ENCODE measurements at places on chromosomes 2 and 18. TPM values are rescaled to one million over a fixed set of nuclear protein-coding genes. Genes with fewer than 3 reads are reported as not detected.

Gene RIT2
- polyA plus RNA-seq, result not detected

- DNase-seq, result no peak
Measured at GRCh38 chr2:112189001-112189556, 50.9 kb downstream of the FBLN7 start.

DNA sequence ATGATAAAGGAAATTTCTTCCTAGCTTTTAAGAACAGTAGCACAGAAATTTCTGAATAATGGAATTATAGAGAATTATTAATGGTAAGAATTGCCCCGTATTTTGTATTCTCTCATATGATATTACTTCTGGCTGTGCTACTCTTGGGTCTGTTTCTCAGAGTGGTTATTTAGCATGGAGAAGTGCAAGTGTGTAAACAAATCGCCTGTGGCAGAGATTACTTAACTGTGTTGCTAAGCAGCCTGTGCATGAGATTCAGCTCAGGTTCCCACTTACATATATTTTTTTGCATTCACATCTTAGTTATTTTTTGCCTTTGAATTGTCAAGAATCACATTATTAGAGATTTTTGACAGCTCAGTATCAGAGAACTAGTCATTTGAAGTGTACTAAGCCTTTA is 80.1 kb upstream of the NFATC1 start:
- no peak for DNase-seq

GRCh38 chr18:58559427-58560186 is 69.3 kb downstream of the ALPK2 start:
- no peak for DNase-seq

DNA sequence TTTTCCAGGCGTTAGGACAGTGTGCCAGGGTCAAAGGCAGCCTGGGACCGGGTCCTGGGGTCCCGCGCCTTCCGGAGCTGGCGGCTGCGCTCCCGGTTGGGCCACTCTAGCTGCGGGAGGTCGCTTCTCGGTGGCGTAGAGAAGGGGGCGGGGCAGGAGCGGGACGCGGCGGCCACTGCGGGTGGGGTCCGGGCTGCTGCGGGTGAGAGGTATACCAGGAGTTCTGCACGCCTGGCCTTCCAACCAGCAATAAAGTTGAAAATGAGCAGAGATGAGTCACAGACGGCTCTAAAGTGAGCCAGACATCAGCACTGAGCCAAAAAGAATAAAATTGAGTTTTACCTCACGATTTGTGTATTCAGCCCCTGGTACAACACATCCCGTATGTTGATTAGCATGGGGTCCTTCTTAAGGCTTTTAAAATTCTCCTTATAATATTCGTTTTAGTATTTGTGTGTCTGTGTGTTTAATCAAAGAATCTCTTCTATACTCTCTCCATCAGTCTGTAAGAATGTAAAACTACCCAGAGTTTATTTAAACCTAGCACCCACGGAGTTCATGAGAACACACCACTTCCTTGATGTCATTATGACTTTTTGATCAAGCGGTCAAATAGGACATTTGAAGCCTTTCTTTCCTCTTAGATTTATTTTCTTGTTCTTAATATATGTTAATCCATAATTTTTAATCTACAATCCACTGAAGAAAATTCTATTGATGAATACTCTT is at the start of gene C1GALT1C1L:
TSS of gene C1GALT1C1L (minus strand) at position 108 of the 729 bp plus-strand sequence. CDS start at position 1, 107 bp downstream.
- peak; percentile 17 for DNase-seq

Gene SERPINB2
- polyA plus RNA-seq, result 0.18 TPM

DNA sequence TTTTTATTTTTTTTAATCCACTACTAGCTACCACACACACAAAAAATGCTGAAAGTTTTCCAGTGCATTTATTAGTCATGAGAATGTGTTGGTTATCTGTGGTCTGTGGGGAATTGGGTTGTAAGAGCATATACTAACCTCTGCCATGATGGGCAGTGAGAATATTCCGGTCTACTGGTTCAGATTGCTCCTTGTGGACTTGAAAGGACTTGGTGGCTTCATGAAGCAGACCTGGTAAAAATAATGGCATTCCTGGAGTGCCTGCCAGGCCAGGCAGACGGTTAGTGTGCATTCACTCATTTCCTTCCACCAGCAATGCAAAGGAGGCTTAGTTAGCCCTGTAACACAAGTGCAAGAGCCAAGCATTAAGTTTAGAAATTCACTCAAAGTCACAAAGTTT is 150.8 kb downstream of the THSD7B start:
- DNase-seq, result no peak

Gene GCG
- polyA plus RNA-seq, result not detected

DNA sequence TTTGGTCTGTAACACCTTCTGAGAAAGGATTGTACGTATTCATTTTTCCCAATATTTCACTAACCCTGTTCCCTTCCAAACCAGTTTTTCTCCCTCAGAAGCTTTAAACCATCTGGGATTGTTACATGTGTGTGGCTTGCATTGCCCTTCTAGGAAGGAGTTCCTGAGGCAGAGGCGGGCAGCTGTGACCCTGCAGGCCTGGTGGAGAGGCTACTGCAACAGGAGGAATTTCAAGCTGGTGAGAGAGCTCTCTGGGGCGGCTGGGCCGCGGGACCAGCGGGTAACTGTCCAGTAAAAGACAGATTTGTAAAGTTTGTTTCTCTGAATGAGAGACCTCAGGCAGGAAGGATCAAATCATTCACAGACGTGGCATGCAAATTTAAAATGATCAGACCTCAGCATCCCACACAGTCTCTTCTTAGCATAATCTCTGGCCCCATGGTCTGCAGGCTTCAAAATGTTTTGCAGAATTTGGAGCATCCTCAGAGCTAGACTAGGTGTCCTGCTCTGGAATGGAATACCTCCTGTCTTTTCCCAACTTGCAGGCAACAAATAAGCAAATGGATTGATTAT is 40.2 kb upstream of the GPR17 start:
- DNase-seq, result no peak

Gene IGFBP5
- 464 TPM for polyA plus RNA-seq

DNA sequence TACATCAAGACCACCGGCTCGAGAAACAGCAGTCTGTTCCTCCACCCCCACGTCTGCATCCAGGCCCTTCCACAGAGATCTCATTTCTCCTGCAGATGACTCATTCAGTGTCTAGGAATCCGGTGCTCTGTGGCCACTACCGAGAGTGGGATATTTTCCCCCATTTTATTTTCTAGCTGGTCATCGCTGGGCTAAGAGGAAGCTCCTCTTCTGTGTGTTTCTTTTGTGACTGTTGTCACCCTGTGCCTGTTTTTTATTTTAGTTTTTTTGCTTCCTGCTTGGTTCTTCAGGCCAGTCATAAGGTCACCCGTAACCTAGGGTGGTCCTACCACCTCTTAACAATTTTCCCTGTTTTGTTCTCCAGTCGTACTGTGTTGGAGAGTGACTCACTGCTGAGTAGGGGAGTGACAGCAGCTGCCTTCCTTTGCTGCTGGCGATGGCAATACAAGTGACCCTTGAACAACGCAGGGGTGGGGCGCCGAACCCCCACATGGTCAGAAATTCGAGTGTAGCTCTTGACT is 6.7 kb downstream of the RAMP1 start:
- no peak for DNase-seq

Measured in left renal cortex interstitium (tissue), 4 donors.